ENCODE measurements at places on chromosomes 4 and X.

DNA sequence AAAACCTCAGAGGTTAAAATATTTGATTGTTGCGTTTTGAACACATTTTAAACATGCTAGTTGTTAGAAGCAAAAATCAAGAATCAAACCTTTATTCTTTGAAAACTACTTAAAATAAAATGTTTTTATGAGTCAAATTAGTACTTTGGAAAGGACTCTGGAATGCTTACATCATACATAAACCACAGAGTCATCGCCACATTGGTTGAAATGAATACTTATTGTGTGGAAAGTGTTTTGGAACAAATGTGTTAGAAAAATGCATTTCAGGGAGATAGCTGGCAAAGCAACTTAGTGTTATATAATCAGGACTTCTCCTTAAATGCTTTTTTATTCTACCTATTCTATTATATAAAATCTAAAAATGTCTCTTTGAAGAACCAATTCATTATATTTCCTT is 49.4 kb upstream of the CAMK2D start:
- DNase-seq, result no peak

DNA sequence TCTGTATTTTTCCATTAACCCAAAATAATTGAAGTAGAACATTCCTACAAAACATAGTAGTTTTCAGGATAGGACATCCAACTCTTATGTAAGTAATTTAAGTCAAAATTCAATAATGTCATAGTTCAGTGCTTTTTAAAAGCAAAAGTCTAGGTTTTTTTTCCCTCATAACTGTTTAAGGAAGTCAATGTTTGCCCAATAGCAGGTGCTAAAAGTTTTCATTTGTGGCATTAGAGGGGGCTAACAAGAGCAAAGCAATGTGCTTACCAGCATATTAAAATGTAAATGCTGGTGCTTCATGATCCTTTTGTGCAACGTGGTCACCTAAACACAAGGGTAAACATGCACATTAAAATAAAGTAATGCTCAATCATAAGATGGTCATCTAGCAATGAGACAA is 155.2 kb upstream of the PPP1R2C start:
- no peak for DNase-seq

GRCh38 chr4:145183023-145183422 is 2.6 kb upstream of the OTUD4 start:
- DNase-seq, result no peak

- no peak for DNase-seq
These were observed 1660.3 kb upstream of the PCDH10 start for GRCh38 chr4:131488772-131489171.

GRCh38 chrX:39453889-39454621 is 643.7 kb downstream of the BCOR start:
- no peak for DNase-seq

DNA sequence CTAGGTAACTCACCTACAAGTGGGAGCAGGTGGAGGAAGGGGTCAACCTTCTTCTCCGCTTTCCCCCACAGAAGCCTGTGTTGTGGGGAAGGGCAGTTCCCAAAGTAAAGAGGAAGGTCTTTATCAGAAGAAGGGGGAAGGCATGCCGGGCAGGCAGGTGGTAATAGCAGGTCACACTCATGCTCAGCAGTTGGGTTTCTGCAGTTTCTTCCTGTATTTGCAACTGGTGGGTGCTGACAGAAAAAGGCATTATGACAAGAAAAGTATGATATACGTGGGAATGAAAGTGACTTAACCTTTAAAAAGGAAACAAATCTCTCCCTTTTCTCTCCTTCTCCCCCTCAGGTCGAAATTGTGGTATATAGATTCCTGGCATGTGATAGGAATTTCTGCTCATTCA is 3.7 kb downstream of the MTMR1 start:
- no peak for DNase-seq
